ENCODE measurements at places on chromosomes 16 and 17. TPM values are rescaled to one million over a fixed set of nuclear protein-coding genes. Genes with fewer than 3 reads are reported as not detected.

DNA sequence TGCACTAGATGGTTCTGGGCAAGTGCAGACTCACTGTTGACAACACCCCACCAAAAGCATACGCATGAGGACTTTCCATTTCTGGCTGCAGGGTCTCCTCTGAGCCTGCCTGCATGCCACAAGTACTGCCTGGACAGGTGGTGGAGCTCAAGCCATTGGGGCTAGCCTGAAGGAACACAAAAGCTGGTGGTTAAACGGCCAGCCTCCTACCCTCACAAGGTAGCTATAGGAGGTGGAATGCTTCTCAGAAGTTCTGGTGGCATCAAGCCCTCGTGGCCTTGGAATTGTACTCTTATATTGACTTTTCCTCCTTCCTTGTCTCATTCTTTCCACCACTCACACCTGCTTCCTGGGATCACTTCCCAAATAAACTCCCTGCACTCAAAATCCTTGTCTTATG is 56.6 kb upstream of the BCAR1 start:
- no peak for DNase-seq

GRCh38 chr17:4853208-4853671 is 20.1 kb downstream of the MINK1 start:
- no peak for DNase-seq

DNA sequence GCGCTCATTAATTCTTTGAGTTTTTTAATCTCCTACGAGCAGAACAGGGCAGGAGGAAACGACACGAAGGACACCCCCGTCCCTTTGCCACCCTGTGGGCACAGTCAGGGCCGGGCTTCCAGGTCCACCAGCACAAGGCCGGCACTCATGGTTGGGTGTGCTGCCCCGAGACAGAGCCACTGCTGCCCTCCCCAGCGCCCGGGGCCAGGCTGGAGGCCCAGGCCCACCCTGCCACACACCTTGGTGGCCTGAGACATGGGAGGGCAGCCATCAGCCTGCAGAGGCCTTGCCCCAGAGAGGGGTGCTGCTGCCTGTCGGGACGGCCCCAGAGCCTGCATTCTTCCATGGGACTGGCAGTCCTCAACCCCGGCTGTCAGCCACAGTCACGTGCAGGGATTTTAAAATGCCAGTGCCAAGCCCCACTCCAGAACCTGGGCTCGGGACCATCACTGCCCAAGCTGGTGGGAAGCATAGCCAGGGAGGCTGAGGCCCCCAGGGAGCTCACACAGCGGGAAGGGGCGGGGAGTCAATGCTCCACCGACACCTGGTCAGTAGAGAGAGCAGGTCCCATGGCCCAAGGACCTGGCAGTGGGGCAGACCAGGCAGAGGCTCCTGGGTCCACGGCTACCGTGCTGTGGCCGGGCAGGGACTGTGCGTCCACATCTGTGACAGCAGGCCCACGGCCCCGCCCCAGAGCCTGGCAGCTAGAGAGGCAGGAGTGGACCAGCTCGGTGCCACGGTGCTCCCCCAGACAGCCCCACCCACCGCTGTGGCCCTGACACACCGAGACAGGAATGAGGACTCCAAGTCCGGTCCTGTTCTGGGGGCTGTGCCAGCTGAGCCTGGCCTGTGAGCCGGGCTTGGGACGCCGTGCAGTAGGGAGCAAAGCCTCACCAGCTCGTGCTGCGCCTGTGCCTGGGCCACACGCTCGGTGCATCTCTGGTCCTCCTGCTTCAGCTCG is 27.5 kb downstream of the CEP131 start:
- no peak for DNase-seq

GRCh38 chr17:17576772-17577234 is 14.7 kb downstream of the PEMT start:
- no peak for DNase-seq

- no peak for DNase-seq
Observed at GRCh38 chr17:39939106-39939505, 11.6 kb downstream of the LRRC3C start.

DNA sequence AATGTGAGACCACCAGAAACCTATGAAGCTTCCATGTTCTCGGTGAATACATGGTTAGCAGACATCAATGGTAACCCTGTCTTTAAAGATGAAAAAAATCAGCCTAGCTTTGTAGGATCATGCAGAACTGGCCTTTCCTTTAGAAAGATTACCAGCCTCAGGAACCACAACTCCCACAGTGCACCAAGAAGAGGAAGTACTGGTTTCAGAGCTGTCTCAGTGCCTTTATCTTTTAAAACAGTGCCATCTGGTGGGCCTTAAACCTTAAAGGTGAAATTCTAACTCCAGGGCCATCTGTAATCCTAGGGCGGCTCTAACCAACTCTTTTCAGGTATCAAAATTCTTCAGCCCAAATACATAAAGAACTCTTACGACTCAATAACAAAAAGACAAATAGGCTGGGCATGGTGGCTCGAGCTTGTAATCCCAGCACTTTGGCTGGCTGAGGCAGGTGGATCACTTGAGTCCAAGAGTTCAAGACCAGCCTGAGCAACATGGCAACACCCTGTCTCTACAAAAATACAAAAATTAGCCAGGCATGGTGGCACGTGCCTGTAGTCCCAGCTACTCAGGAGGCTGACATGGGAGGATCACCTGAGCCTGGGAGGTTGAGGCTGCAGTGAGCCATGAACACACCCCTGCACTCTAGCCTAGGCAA is 5.4 kb downstream of the ATPAF2 start:
- DNase-seq: peak; percentile 80

- DNase-seq: no peak
Observed at GRCh38 chr16:7268182-7268581, 64.5 kb upstream of the RBFOX1 start.

DNA sequence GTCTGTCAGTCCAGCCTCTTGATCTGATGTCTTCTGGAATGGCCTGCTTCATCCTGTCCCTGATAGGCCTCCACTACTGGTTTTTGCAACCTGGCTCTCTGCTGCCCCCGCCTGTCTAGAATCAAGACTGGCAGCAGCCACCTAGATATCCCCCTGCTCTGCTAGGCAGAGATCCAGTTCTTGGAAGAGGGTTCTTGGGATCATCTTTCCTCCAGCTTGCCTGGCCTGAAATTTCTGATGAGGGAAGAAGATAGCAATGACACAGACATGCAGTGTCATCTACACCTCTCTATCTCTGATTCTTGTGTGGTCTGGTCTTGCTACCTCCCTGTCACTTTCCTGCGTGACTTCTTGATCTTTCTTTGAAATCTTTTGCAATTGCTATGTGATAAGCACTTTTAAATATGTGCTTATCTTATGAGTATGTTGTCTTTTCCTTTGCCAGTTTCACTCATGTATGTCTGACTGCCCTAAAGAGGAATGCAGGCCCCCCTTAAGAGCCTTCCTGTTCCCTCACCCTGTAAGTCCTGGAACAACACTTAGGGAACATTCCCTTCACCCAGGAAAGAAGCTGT is 20.3 kb upstream of the NFATC3 start:
- peak; percentile 28 for DNase-seq

DNA sequence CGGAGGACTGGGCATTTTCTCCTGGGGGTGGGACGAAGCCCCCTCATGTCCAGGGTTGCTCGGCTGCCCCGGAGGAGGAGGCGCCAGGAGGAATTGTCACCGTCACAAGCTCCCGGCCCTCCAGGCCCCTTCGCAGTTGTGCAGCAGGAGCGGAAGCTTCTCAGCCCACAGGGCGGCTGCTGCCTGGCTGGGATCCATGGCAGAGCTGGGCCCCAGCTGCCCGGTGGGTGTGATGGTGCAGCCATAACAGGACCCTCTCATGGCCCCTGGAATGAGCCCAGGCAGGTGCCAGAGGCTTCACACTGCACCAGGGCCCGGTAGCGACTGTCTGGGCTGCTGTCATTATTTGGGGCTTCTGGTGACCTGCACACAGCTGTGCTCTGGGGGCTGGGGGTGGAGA is 54.9 kb upstream of the GNG13 start:
- no peak for DNase-seq

DNA sequence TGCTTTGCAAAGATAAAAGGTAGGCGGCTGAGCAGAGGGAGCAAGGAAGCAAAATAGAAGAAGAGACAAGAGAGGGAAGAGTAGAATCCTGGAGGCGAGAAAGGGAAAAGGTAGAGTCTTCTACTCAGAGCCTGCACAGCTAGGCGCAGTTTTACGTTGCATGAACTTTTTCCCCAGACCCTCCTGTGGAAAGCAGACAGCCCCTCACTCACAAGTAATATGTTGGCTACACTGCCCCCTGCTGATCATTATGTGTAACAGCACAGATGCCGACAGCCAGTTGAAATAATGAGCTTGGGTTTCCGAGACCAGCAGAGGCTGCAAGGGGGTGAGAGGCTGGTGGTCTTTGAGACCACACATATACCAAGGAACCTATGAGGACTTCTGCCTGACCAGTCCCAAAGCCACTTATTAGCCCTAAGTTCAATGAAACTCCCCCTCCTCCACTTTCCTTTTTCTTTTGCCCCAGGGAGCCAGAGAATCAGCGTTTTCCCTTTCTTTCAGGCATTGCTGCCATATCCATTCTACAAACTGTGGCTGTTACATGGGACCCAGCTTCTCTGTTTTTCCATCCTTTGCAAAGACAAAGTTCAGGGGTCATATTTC is 22.5 kb upstream of the CMTR2 start:
- no peak for DNase-seq

- no peak for DNase-seq
Observed at GRCh38 chr16:85574672-85575475, 38.2 kb upstream of the GSE1 start.

GRCh38 chr17:61388561-61389356 is 10.9 kb upstream of the TBX2 start:
- DNase-seq: no peak

DNA sequence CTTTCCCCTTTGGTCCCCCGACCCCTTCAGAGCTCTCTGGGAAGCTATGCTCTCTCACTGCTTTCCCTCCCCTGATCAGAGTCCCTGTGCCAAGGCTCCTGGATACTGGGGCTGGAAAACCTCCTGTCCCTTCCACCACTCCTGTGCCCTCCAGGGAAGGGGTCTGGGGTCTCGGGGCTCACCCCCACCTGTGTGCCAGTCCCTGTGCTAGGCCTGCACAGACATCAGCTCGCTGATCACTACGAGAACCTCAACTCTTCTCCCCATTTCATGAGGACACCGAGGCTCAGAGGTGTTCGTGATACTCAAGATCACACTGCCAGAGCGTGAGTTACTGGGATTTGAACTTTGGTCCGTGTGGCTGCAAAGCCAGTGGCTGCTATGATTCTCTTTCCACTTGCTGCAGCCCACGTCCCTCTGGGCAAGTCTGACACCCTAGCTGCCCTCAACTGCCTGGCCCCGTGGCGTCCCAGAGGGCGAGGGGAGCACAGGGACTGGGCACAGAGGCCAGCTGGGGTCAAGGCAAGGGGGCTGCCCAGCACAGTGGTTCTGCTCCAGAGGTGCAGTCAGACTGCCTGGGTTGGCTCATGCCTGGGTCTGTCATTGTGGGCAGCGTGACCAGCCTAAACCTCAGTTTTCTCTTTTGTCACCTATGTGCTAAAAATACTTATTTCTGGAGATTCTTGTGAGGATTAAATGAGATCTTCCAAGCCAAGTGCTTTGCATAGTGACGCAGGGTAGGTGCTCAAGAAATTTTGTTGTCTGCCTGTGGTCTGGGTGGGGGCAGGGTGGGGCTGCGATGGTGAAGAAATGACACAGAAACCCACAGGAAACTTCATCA is 43.8 kb upstream of the TOB1 start:
- no peak for DNase-seq

- no peak for DNase-seq
Observed at GRCh38 chr17:72226322-72226721, 105.5 kb downstream of the SOX9 start.

- no peak for DNase-seq
Observed at GRCh38 chr17:31349454-31349853, 28.0 kb upstream of the EVI2A start.

GRCh38 chr17:62689441-62690167 is 62.1 kb downstream of the MRC2 start:
- DNase-seq: no peak

DNA sequence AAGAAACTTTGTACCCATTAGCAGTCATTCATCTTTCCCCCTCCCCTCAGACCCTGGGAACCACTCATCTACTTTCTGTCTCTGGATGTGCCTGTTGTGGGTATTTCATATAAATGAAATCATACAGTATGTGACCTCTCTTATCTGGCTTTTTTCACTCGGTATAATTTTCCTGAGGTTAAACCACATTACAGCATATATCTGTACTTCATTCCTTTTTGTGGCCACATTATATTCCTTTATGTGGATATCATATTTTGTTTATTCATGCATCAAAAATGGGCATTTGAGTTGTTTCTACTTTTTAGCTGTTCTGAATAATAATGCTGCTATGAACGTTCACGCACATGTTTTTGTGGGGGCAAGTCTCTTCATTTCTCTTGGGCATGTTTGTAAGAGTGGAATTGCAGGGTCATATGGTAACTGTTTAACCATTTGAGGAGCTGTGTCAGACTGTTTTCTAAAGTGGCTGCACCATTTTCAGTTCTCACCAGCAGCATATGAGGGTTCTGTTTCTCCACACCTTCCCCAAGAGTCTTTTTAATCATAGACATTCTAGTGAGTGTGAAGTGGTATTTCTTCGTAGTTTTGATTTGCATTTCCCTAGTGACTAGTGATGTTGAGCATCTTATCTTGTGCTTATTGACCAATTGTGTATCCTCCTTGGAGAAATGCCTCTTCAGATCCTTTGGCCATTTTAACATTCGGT is 3.8 kb downstream of the SNX29 start:
- no peak for DNase-seq

- DNase-seq: no peak
Observed at GRCh38 chr16:778909-779527, 9.2 kb downstream of the RPUSD1 start.

DNA sequence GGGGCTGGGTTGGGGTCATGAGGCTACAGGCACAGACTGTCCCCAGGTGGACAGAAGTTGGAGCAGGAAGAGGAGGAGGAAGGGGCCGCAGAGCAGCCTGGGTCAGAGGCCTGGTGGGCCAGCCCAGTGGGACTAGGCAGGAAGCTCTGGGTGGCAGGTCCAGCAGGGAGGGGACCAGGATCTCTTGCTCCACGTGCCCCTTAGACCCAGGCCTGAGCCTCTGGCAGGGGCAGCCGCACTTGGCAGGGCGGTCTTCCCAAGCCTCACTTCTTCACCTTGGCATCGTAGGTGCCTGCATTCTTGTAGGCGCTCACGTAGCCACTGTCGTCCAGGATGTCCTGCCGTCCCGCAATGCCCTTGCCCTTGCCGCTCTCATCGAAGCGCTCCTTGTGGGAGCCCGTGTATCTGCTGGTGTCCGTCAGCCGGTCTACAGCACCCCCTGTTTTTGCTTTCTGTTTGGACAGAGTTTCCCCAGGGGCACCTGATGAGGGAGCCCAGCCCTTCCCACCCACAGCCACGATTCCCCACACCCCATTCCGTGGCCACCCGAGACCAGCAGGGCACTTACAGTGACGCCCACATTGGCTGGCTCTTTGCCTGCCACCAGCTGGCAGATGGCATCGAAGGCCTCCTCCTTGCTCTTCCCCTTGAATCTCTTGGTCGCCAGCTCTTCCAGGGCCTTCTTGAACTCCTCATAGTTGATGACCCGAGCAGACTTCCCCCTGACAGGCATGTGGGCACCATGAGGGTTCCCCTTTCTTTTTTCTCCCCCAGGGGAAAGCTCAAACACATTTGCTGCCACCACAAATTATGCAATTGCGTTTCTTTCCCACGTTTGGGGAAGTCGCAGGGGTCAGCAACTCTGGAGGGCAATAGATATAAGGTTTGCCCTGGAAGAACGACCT is 3.1 kb downstream of the TPPP3 start:
- no peak for DNase-seq

GRCh38 chr17:28145348-28145747 is 102.9 kb downstream of the NLK start:
- peak; percentile 7 for DNase-seq

The CTCF gene
- total RNA-seq: 48.3 TPM

The TP53TG3 gene
- not detected for total RNA-seq

The KCNH6 gene
- not detected for total RNA-seq

The NOG gene
- total RNA-seq: 0.25 TPM

The KRT33B gene
- total RNA-seq: not detected

The FBXW10 gene
- total RNA-seq: not detected

The CD300LF gene
- not detected for total RNA-seq

The GRB7 gene
- 51.9 TPM for total RNA-seq

The KAT2A gene
- total RNA-seq: 41.2 TPM

Measured in HCT116 (cell line).